ENCODE measurements at places on chromosomes 6 and 20.

DNA sequence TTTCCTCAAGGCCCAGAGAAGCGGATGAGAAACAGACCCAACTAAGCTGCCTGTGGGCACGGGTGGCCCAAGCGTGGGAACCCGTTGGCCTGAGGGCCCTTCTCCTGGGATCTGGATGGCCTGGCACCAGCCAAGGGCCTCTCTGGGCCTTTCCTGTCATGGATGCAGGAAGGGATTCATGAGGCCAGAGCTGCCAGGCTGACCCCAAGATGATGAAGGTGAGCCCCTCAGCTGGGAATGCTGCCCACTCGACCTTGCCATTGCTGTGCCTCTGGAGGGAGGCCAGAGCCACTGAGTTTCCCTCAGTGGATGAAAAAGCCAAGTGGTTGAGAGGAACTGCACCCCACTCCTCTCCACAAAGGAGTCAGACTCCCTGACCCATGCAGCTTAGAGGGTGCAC, 171.2 kb downstream of the VEGFA start:
- no peak for DNase-seq

- no peak for DNase-seq
Observed at GRCh38 chr6:14059791-14060436, 57.7 kb upstream of the CD83 start.

DNA sequence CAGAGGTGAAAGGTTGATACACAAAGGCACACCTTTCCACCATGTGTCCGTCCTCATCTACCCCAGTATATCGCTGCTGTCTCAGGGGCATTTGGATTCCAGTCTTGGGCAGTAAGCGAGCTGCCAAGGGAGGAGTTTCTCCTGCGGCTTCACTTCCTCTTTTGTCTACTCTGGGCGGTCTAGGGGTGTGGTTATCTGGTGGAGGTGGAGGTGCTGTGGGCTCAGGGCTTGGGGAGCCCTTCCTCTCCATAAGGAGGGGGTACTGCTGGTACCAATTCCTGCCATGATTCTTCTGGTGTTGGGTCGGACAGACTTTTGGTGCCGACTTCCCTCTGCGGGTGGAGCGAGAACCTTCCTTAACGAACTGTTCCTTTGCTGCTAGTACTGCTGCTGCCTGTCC, 31.9 kb upstream of the FABP7 start:
- DNase-seq, result no peak

- DNase-seq, result no peak
Observed at GRCh38 chr6:42411406-42411805, 40.3 kb downstream of the TRERF1 start.

- DNase-seq, result no peak
Observed at GRCh38 chr20:63387917-63388316, 26.8 kb upstream of the CHRNA4 start.
